A549 treated with DMSO at 1 μM for 4 hours (cell line): ENCODE measurements at places on chromosomes 7 and 10. TPM values are rescaled to one million over a fixed set of nuclear protein-coding genes. Genes with fewer than 3 reads are reported as not detected.

The NAT16 gene
- 0.09 to 0.28 TPM (median 0.17 TPM) in 5 replicates for total RNA-seq

The FAM25C gene
- 0.99 to 2.1 TPM (median 2.0 TPM) in 5 replicates for total RNA-seq

The GATA3 gene
- 4.8 to 8.2 TPM (median 6.3 TPM) in 5 replicates for total RNA-seq

The STARD3NL gene
- total RNA-seq, result 53.1 to 62.7 TPM (median 58.8 TPM) in 5 replicates

The TMEM196 gene
- not detected in 5 replicates for total RNA-seq

The SORCS1 gene
- not detected in 5 replicates for total RNA-seq

The AGMO gene
- total RNA-seq, result 0.96 to 1.3 TPM (median 1.1 TPM) in 5 replicates

The FUOM gene
- 11.4 to 16.0 TPM (median 13.1 TPM) in 5 replicates for total RNA-seq

The FBXW4 gene
- total RNA-seq, result 19.8 to 25.7 TPM (median 20.7 TPM) in 5 replicates

The SCRN1 gene
- total RNA-seq, result 55.0 to 72.1 TPM (median 69.9 TPM) in 5 replicates

The FAM237B gene
- not detected in 5 replicates for total RNA-seq

The HOXA7 gene
- 4.4 to 5.3 TPM (median 4.9 TPM) in 5 replicates for total RNA-seq

The ASB13 gene
- total RNA-seq, result 19.2 to 24.6 TPM (median 22.5 TPM) in 5 replicates

The CNNM1 gene
- total RNA-seq, result 19.0 to 22.4 TPM (median 21.5 TPM) in 5 replicates

The IFIT3 gene
- total RNA-seq, result 4.9 to 8.4 TPM (median 6.5 TPM) in 5 replicates

The PTN gene
- not detected in 5 replicates for total RNA-seq

The RBP4 gene
- total RNA-seq, result 4.8 to 10.4 TPM (median 6.8 TPM) in 5 replicates

The P4HA1 gene
- 19.3 to 27.5 TPM (median 23.3 TPM) in 5 replicates for total RNA-seq

The SUFU gene
- 5.7 to 8.8 TPM (median 7.2 TPM) in 5 replicates for total RNA-seq

The CTAGE4 gene
- total RNA-seq, result not detected in 5 replicates

The SFXN3 gene
- 42.0 to 46.8 TPM (median 43.4 TPM) in 5 replicates for total RNA-seq

The GAD2 gene
- not detected in 5 replicates for total RNA-seq

The HGF gene
- 0.08 to 0.13 TPM (median 0.12 TPM) in 3 of 5 replicates, not detected in the others for total RNA-seq

The COBL gene
- total RNA-seq, result 4.6 to 5.3 TPM (median 4.8 TPM) in 5 replicates

The CALML3 gene
- total RNA-seq, result not detected in 5 replicates

The NOC3L gene
- total RNA-seq, result 21.1 to 29.8 TPM (median 25.2 TPM) in 5 replicates

The TMEM72 gene
- not detected in 5 replicates for total RNA-seq

The TSPAN12 gene
- 0.49 to 0.82 TPM (median 0.67 TPM) in 5 replicates for total RNA-seq

The COL26A1 gene
- 0.21 to 0.58 TPM (median 0.49 TPM) in 5 replicates for total RNA-seq

The NPFFR1 gene
- 0.01 TPM in 2 of 5 replicates, not detected in the others for total RNA-seq

The GBX1 gene
- 0.18 TPM in 1 of 5 replicates, not detected in the others for total RNA-seq

The EBF3 gene
- 0.09 to 0.28 TPM (median 0.21 TPM) in 5 replicates for total RNA-seq

The ADAMTS14 gene
- total RNA-seq, result 0.08 to 0.11 TPM (median 0.08 TPM) in 5 replicates
